Stimulated activated CD4-positive, alpha-beta T cell treated with anti-CD3 and anti-CD28 coated beads, Interleukin-1b, Interleukin-23, amount 100 ng/mL, for 1 hour (primary cell): ENCODE measurements at places on chromosomes 7 and 10.

- DNase-seq = no peak
Measured at GRCh38 chr7:7820409-7820808, 102.0 kb upstream of the RPA3 start.

GRCh38 chr7:90455163-90456030 is 14.0 kb upstream of the PTTG1IP2 start:
- no peak for DNase-seq

DNA sequence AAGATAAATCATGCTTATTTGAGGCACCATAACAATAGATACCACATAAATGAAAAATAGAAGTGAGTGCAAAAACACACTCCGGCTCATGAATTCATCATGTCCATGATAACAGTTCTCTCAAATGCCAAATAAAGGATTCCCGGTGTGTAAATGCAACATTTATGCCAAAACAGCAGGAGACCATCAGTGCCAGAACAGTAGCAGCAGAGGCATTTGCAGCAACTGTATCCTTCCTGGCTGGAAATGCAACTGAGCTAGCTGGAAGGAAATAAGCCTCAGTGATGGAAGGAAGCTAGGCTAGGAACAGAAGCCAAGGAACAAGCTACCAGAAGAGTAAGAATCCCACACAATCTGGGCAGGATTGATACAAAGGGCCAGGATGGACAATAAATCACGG is 79.9 kb upstream of the THSD7A start:
- no peak for DNase-seq

- DNase-seq = no peak
Measured at GRCh38 chr10:49364747-49365146, 31.1 kb downstream of the DRGX start.

DNA sequence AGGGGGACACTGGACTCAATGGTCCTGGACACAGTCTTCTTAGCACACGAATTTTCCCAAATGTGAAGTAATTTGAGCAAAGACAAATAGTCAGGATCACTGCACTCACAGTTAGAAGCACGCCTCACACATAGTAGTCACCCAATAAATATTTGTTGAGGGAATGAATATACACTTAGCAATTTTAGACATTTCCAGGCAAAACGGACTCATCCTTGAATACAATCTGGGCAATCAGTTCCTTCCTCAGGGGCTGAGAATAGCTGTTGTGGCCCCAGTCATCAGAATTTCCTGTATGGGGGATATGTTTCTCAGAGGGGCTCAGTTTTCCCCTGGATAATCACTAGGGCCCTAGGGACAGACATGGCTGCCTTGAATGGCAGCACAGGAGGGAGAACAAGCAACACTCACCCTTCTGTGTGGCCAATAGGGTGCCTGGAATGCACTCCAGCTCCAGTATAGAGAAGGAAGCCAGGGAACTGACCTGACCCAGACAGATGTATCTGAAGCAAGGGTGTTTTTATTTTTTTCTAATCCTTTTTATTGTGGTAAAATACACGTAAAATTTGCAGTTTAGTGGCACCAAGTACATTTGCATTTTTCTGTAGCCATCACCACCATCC is 282.7 kb upstream of the ZNF32 start:
- no peak for DNase-seq
